ENCODE measurements at places on chromosomes 3 and 15.

DNA sequence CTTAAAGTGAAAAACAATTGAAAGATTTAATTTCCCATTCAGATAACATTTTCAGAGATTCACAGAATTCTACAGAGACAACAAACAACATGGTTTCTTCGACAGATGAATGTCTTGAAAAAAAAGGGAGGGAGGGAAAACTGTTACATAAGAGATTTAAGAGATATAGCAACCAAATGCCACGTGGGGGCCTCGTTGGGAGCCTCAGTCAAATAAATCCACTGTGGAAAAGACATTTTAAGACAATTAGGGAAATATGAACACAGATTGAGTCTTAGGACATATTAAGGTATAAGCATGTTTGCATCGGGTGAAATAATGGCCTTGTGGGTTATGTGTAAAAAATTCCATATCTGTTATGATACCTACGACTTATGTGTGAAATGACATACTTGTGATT is 5.0 kb upstream of the PRRT3 start:
- DNase-seq: no peak
- no peak overlapping the region for H3K4me3 ChIP-seq
- peaks cover 13% of the 10 kb centered on the region for H3K27me3 ChIP-seq

DNA sequence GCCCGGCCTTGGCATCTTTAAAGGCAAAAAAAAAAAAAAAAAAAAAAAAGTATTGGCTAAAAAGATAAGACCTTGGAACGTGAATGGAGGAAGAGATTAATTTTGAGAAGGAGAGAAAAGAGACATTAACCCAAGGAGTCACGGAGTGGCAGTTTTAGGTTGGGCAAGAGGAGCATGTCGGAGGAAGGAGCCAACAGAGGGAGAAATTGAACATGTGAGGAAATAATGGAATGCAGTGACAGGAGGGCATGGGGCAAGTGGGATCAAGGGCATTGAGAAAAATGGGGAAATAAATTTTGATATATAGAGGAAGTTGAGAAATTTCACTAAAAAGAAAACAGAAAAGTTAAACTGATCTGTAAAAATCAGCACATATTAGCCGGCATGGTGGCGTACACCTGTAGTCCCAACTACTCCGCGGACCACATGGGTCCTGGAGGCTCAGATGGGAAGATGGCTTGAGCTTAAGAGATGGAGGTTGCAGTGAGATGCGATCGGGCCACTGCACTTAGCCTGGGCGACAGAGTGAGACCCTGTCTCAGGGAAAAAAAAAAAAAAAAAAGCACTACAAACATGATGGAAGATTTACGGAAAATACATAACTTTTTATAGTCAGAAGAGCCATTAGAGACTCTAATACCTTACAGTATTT is 1.2 kb downstream of the HAUS2 start:
- no peak for DNase-seq
- H3K36me3 ChIP-seq: no peaks in the 10 kb centered on the region
- H3K27ac ChIP-seq: no peak overlapping the region
- H3K4me1 ChIP-seq: peaks cover 10% of the 10 kb centered on the region

DNA sequence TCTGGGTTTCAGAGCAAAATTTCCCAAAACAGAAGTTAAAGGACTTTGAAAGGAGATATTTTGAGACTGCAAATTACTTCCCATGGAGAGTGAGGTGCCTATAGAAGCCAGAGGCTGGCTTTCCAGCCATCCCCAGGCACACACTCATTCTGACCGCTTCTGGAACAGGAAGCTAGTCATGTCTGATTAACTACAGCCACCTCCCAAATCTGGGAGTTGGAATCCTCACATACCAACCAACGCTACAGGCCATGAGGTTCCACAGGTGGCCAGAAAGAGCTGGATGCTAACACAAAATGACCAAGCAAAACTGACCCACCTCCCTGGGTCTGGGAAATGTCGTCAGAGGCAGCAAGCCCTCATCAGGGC is 87.2 kb downstream of the SNRK start:
- no peak overlapping the region for H3K27ac ChIP-seq
- H3K4me1 ChIP-seq: peaks cover 17% of the 10 kb centered on the region
- H3K4me3 ChIP-seq: no peak overlapping the region
- DNase-seq: no peak

GRCh38 chr3:74709951-74710350 is 95.5 kb upstream of the CNTN3 start:
- no peaks in the 10 kb centered on the region for H3K36me3 ChIP-seq
- no peaks in the 10 kb centered on the region for H3K27me3 ChIP-seq
- DNase-seq: no peak

DNA sequence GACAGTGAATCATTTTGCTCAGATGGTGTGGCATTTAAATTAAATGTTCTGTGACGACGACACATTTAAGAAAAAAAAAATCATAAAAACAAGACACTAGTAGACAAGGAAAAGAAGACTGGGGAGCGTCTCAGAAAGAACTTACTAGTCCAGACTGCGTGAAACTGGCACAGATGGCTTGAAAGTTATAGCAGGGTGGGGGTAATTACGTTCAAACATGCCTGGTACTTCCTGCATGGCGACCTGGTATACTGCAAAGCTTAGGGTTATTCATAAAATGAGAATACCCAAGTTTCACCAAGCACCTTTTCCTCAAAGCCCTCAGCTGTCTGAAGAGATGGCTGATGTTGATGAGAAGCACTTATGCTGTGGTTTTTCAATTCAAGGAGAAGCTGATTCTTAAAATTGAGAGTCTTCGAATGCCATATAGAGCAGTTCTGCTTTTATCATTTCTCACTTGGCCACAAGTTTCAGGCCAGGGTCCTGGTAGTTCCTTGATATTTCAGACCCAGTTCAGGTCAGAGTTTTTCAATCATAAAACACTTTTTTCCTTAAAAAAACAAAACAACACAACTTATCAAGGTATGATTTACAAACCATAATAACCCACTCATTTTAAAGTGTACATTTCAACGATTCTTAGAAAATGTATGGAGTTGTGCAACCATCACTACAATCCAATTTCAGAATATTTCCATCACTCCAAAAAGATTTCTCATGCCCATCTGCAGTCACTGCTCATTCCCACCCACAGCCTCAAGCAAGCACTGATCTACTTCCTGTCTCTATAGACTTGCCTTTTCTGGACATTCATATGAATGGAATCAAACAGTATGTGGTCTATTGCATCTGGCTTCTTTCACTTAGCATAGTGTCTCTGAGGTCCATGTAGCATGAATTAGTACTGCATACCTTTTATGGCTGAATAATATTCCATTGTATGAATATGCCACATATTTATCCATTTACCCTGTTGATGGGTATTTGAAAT is 24.7 kb downstream of the PCOLCE2 start:
- H3K36me3 ChIP-seq: no peaks in the 10 kb centered on the region
- no peak overlapping the region for H3K27ac ChIP-seq
- no peaks in the 10 kb centered on the region for H3K27me3 ChIP-seq
- no peak overlapping the region for H3K4me3 ChIP-seq
- no peak for DNase-seq
